Body of pancreas (tissue), 4 donors: ENCODE measurements at places on chromosomes 6 and 20.

- no peak for DNase-seq
Measured at GRCh38 chr6:2881423-2881822, 21.7 kb downstream of the SERPINB9 start.

GRCh38 chr6:5087389-5087788, 2.2 kb downstream of the PPP1R3G start:
- no peak for DNase-seq

- no peak for DNase-seq
Measured at GRCh38 chr6:118663993-118664985, 12.9 kb upstream of the CEP85L start.

GRCh38 chr6:166057431-166057830, 110.2 kb downstream of the TBXT start:
- DNase-seq = no peak

DNA sequence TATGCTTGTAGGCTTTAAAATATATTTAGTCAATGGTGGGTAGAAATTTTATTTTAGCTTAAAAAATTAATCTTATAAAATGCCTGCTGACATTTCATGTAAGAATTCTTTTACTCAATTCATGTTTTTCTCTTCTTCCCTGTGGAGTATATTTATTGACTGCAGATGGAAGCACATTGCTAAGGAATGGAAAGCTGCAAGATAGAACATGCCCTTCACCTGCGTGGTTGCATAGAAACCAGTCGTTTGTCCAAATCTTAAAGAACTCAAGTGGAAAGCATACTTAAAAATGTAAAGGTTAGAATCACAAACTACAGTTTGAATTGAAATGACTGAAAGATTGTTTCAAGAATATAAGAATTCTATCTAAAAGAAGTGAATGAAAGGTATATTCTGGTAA, 30.7 kb downstream of the C6orf163 start:
- DNase-seq = no peak

DNA sequence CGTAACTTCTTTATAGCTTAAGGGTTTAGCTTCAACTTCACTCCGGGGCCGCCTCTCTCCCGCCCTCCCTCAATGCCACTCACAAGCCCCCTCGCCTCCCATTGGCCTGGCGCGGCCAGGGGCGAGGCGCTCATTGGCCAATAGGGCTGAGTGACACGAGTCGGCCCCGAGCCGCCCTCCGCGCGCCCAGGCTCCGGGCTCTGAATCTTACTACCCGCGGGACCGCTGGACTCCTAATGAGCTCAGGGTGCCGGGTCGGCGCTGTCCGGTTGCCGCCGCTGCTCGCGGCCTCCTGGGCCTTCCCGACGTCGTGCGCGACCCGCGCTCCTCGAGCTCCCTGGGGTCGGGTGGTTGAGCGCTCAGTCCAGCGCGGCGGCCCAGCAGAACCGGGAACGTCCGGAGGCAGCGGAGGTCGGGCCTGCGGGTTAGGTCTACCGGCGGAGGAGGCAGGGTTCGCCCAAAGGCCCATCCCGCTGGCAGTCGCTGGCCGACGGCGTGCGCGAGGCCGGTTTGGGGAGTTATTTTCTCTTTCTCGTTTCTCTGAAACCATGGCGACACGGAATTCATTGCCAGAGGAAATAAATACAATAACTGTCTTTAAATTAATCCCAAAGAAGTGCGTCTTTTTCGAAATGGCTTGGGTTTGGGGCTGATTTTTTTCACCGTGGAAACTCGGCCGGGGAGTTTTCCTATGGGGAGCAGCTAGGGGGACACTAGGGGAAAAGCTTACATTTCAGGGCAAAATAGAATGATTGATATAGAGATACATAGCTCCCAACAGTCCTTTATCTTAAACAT, at the start of gene SIM1:
Gene SIM1 (minus strand): TSS at position 19 of the 798 bp plus-strand sequence. CDS start 1,453 bp downstream, outside the sequence.
- DNase-seq = peak; percentile 92

- DNase-seq = peak; percentile 10
Measured at GRCh38 chr6:131062241-131063027, 611 bp downstream of the EPB41L2 start.

DNA sequence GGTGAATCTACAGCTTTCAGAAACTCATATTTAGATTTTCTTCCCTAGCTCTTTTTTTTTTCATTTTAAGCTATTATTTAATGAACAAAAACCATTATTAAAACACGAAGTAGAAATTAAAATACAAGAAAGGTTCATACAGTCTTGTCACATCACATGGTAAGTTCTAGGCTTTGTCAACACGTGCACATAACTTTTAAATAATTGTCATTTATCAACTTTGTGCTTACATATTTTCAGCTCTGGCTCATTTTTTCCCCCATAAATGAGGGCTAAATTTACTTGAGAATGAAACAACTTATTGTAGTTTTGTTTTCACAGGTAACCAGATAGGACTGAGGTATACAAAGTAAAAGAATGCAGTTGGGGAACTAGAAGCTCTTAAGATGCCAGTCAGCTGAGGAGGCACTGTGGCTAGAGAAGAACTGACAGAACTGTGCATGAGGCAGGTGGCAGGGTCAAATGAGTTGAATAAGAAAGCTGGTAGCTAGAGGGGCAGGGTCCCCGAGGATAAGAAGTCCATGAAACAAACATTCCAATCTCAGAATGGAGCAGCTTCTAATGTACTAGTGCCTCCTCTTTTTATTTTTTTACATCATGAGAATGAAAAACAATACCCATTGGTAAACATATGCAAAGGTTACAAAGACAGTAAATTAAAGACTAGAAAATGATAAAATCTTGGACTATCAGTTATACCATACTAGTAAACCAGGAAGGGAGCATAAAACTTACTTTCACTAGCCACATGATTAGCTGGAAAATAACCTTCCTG, 141.5 kb downstream of the MYB start:
- DNase-seq = no peak

DNA sequence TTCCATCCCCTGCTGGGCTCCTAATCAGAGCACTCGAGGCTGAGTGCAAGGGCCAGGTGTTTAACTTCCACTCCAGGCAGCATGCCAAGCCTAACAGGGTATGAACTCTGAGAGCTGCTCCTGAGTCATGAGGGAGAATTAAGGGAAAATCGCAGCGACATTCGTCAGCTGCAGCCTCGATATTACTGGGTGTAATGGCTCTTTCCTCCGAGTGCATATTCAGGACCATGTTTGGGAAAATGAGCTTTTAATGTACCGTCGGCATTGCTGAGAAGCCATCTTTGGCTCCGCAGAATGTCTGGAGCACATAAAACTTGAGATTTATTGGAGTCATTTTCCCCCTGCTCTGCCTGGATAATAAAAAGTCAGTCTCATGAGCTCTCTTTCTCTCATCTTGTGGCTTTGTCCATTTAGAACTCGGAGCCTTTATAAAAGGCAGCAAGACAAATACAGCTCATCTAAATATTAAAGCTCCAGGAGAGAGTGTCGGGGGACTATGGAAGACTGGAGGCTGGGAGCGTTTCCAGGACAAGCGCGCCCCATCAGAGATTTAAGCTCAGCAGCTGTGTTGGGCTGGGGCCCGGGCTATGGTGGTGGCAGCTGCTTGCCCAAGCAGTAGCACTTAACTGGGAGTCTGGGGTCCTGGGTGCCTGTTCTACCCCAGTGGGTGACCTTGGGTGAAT, 103.7 kb downstream of the TOX2 start:
- DNase-seq = peak; percentile 67

- DNase-seq = no peak
Measured at GRCh38 chr20:60553095-60553494, 594.9 kb downstream of the CDH26 start.

- no peak for DNase-seq
Measured at GRCh38 chr6:142827369-142827768, 117.6 kb downstream of the HIVEP2 start.

DNA sequence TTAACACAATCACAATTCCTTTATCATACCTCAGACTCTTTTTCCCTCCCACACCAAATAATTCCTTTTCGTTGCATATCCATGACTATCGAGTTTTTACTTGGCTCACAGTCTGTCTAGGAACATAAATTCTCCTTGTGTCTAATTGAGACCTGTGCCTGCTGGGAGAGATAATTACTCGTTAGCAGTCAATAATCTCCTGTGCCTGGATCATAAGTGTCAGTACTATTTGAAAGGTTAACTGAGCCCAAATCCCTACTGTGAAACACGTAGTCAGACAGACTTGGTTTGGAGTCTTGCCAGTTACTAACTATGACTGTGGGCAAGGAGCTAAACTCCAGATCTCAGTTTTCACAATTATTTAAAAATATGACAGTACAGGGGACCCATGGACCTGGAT, 5.7 kb upstream of the CTNNBL1 start:
- no peak for DNase-seq

GRCh38 chr6:97909380-97909779, 626.4 kb upstream of the MMS22L start:
- no peak for DNase-seq

DNA sequence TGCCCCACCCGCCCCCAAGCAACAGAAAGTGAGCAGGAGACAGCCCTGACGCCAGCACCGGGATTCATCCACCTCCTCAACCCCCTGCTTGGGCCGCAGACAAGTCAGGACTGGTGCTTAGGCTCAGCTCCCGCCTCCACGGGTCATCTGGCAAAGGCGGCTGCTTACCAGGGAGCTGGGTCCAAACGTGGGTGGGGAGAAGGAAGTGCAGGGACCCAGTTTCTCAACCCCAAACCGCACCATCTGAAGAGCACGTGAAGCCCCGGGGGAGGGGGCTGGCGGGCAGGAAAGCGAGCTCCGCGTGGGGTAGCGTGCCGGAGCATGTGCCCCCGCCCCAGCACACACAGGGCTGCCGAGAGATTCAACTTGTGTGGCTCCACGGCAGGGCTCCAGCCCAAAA, 87.2 kb downstream of the BMP7 start:
- no peak for DNase-seq

DNA sequence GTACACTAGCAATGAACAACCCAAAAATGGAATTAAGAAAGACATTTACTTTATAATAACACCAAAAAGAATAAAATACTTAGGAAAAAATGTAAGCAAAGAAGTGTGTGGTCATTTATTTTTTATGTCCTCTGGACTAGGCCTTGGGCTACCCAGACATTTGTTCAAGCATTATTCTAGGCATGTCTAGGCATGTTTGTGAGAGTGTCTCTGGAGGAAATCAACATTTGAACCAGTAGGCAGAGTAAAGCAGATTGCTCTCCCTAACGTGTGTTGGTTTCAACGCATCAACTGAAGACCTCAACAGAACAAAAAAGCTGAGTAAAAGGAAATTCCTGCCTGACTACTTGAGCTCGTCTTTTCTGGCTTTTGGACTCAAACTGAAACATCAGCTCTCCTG, 84.5 kb downstream of the ANKEF1 start:
- DNase-seq = no peak

GRCh38 chr6:158226655-158227512, 58.7 kb downstream of the GTF2H5 start:
- peak; percentile 59 for DNase-seq

DNA sequence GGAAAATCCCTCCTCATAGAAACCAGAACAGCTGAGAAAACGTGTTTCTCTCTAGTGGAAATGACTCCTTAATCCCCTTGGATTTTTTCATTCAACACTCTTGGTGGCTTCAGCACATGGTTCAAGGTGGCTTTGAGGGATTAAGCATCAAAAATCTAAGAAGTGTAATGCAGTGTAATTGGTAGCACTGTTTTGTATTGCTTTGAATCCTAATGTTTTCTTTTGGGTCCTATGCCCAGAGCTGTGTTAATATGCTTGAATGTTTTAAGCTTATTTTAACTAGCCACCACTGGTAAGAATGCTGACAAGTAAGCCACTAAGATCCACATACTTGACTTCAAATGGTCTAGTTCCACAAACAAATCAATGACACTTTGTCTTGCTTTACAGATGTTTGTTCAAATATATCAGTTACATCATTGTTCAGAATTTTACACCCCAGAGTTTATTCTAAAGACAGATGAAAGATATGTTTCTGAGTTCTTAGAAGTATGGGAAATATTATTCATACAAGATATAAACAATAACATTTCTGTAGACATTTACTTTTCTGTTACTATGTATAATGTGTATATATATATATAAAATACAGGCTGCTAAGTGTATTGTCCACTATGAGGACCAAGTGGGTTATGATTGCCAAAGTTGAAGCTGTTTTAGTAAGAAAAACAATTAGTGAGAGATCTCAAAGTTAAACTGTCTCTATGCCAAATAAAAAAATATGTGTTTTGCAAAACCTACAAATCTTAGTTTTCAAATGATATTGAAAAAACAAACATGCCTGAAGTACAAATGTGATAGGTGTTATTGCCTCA, 220.8 kb downstream of the OGFRL1 start:
- DNase-seq = no peak

DNA sequence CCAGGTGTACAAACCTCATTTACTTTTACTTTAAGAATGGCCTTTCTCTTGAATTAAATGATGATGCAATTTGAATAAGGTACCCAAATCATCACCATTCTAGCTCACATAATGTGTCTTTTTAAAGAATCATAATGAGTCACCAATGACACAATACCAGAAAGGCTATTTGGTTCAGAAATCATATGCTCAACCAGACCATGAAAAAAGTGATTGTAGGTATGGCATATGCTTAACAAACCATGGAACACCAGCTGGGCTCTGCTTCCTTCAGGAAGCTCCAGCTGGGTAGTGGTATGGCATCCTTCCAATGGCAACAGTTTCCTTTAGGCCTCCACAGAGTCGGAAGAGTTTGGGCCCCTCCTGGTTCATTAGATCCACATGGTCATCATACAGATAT, 128.2 kb downstream of the FRK start:
- no peak for DNase-seq

GRCh38 chr6:170152989-170153388, 137.9 kb downstream of the DLL1 start:
- peak; percentile 89 for DNase-seq

DNA sequence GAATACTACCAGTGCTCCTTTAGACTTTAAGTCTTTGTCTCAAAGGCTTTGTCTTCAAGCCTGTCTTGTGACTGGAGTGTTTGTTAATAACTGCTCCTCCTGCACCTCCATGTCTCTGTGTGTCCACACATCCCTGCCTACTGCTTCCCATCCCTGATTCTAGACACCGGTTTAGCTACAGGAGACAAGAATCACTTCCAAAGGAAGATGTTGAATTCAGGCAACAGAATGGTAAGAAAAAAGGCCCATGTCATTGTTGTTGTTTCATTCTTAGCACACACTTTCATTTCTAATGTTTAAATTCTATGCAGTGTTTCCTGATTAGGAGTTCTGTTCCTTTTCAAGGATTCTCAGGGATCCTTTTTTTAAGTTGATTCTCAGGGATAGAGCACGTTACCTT, 293.6 kb upstream of the STXBP5 start:
- DNase-seq = no peak

DNA sequence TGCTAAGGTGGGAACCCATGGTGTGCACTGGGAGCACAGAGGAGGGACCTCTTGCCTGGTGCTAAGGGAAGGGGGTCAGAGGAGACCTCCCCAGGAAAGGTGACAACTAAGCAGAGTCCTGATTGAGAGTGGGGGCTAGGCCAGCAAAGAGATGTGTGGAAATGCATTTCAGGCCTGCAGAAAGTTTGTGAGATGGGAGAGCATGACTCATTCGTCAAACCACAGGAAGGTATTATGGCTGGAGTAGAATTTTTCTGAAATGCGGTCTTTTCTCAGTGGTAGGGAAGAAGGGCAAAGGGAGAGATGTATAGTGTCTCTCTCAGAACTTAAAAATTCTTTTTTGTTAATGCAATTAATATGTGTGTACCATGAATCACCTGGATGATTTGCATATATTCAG, 23.6 kb upstream of the EDN1 start:
- no peak for DNase-seq
